Testis (tissue), 5 donors: ENCODE measurements at places on chromosomes 13 and 19.

DNA sequence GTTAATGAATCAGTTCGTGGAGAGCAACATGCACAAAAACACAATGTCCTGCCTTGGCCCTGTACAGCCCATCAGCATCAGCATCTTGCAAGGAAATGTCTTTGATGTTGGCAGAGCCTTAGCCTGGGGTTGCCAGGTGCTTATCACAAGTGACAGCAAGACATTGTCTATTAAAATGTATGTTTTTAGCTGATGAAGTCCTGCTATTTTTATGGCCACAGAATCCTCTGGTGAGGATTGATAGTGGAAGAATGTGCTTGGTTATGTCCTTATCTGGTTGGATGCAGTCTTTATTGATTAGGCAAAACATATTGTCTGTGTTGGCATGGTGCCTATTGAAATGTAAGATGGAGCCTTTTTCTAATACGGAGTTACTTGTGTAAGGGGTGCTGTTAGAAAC lies 1427.0 kb upstream of the MIR17HG start:
- no peak for DNase-seq

DNA sequence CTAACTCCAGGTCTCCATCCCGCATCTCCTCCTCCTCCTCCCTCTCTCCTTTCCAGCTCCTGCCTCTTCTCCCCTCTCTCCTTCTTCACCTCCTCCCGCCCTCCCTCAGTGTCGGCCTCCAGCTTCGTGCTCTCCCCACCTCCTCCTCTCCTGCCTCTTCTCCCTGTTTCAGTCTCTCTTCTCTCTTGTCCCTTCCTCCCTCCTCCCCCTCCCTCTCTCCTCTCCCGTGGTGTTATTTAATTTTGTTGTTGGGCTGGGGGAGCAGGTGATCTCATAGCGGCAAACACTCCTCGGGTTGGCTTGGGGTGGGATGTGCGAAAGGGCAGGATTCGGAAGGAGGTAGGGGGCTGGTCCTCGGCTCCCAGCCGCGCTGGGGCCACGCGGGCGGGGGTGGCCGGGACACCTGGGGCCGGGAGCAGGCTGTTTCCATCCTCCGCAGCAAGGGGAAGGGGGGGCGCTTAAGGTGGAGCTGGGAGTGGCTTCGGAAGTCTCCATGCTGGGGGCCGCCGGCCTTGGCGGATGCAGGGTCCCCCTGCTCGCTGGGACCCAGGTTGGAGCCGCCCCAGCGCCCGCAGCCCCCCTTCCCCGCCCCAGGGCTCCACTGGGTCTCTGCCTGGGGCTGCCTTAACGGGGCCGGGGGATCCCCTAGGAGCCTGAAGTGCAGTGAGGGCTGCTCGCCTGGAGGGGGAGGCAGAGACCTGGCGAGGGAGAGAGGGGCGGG lies at the start of gene CA11:
TSS of gene CA11 (minus strand) at position 187 of the 721 bp plus-strand sequence. CDS start 555 bp downstream, outside the sequence.
- peak; percentile 90 for DNase-seq

GRCh38 chr19:33236696-33237390 lies 11.2 kb upstream of the SLC7A10 start:
- DNase-seq: no peak

DNA sequence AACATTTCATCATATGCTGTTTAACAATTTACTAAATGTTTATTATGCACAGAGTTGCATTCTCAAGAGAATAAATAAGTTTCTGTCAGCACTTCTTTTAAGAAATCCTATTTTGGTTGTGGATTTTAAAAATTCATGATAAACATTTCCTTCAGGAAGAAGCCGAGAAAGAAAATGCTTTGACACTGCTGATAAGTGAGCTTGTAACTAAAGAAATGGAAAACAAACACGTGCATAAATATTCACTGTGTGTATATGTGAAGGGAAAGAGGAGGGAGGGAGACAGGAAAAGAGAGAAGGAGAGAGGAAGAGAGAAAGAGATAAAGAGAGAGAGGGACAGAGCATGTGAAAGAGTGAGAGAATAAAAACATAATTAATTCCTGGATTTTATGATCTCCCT lies 1165.0 kb downstream of the DIAPH3 start:
- no peak for DNase-seq

DNA sequence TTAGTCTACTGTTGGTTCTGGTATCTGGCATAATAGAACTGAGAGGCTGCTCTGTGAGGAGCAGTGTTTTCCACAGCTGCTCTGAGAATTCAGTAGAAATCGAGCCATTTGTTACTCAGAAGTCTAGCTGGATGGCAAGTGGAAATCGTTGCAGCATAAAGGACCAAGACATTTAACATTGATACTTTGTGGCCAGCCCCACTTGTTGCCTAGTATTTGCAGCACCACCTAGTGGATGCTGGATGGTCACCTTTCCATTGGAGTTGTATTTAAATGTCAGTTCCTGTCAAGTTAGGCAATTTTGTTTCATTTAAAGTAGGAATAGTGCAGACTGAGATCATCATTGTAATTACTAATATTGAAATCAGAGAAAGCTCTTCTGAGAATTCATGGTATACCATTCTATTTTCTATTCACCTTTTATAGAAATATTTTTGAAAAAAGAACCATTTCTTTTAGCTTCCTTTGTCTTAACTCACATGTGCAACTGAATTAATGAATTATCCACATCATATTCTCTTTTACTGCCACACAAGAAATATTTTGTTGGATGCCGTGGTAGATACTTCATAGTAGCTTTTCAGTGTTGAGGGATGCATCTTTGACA lies 64.6 kb downstream of the PDS5B start:
- peak; percentile 83 for DNase-seq

DNA sequence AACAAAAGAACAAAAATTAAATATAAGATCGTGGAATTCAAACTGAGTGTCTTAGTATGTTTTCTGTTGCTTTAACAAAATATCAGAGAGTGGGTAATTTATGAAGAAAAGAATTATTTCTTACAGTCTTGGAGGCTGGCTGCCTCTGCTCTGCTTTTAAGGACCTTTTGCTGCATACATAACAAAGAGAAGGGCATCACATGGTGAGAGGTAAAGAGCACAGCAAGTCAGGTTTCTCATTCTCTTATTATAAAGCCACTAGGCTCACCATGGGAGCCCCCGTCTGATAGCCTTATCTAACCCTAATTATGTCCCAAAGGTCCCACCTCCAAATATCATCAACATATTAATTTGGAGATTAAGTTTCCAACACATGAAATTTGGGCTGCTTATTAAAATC lies 231.3 kb downstream of the SLITRK6 start:
- DNase-seq: no peak

- DNase-seq: peak; percentile 58
These were observed 232.5 kb downstream of the SLC7A1 start for GRCh38 chr13:29362849-29363604.

DNA sequence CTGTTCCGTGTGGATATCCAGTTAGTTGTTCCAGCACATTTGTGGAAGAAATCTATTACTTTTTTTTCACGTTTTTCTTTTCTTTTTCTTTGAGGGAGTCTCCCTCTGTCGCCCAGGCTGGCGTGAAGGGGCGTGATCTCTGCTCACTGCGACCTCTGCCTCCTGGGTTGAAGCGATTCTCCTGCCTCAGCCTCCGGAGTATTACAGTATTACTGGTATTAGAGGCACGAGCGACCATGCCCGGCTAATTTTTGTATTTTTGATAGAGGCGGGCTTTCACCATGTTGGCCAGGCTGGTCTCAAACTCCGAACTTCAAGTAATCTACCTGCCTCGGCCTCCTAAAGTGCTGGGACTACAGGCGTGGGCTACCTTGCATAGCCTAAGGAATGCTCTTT lies 43.6 kb downstream of the ZNF611 start:
- DNase-seq: no peak

DNA sequence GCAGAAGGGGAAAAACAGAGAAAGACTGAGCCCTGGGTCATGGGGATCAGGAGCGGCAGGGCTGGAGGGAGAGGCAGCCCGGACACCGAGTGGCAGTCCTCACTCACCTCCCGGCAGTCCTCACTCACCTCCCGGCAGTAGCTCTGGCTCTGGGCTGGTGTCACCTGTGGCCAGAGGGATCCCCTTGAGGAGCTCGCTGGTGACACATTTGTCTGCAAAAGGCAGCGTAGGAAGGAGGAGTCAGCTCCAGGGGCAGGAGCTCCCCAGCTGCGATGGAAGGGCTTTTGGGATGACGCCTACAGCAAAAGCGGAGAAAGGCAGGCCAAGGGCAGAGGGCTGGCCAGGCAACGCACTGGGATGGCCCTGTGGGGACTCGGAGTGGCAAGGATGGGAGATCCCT lies 739 bp downstream of the EIF3G start:
- DNase-seq: no peak

DNA sequence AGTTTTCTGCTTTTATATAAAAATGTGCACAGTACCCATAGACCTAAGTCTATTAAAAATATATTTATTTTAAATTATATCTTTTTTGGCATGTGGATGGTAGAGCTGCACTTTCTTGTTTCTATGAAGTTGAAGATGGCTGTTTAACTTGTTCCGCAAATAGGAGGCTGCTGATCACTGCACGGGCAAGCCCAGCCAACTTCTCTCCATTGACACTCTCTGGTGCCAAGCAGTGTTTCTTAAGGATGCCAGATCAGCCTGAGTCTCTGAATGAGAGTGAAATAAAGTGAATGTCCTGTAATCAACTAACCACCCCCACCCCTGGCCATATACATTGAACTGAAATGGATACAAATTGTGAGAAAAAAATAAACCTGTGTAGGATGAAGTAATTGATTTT lies 202.9 kb upstream of the KLHL1 start:
- no peak for DNase-seq

GRCh38 chr19:28554321-28555091 lies 658.4 kb downstream of the UQCRFS1 start:
- no peak for DNase-seq

DNA sequence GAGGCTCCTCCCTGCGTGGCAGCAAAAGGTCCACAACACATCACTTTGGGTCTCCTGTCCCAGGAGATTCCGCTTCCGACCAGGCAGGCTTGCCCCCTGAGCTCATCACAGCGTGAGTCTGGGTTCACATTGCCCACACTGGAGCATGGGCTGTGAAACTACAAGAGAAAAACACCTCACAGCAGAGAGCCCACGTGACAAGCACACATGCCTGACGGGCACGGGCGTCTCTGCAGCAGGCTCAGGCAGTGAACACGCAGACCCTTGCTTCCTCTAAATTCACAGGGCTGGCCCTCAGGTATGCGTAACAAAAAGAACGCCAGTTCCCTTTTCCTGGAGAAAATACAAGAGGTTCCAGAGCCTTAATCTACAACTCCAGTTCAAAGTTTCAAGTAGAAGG lies 41.9 kb downstream of the RASA3 start:
- no peak for DNase-seq

- no peak for DNase-seq
These were observed 881.9 kb downstream of the SLITRK6 start for GRCh38 chr13:84917252-84917878.

DNA sequence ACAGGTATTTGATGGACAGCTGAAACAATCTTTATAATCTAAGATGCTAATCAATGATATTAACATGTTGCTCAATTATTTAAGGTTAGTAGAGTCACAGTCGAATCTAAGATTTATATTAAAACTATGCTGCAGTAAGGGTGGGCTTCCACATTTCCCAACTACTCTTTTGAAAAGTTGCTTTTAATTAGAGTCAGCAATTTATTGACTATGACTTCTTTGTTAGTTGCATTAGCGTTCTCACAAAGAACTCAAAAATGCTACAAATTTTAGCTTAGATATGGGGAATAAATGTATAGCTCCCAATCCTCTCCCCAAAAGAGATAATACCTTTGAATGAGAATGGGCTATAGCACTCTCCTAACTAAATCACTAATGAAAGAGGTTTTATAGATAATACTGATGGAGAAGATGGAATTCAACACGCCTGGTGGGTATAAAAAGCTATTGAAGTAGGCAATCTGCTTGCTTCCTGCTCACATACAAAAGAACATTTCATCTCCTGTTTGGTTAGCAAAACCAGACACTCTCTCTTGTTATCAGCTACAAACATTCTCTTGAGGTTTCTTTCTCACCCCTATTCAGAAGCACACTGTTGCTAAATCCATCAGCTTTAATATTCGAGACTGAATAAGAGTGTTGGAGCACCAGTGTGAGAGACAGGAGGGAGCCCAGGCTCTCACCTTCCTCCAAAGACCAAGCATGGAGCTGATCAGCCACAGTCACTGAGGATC lies 2.4 kb upstream of the FLT1 start:
- DNase-seq: no peak

DNA sequence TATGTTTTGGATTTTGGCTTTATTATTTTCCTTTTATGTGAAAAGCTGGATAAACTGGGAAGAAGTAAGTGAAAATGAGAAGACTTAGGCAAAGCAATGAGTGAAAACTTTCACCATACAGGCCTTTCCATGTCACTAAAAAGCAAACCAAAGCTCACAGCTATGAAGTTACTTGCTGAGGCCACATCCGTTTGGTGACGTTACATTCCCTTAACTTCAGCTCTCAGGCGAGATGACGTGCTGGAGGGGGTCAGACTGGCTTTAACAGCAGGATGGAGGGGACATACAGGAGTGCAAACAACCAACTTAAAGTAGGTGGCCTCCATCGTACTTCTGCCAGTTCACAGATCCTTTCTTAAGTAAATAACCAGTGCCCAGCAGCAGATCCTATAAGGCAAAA lies 522.3 kb downstream of the MYO16 start:
- no peak for DNase-seq

DNA sequence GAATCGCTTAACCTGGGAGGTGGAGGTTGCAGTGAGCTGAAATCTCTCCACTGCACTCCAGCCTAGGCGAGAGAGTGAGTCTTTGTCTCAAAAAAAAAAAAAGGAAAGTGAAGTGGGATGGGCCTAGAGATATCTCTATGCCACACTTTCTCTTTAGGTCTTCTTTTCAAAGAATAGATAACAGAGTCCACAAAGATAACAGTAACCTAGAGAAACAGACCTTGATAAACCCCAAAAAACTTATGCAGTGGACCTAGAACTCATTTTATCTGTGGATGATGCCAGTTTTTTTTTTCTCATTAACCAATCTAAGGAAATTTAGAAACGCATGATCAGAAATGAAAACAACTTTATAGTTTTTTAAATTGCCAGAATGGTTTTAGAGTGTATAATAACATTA lies 227.4 kb downstream of the LHFPL6 start:
- no peak for DNase-seq

DNA sequence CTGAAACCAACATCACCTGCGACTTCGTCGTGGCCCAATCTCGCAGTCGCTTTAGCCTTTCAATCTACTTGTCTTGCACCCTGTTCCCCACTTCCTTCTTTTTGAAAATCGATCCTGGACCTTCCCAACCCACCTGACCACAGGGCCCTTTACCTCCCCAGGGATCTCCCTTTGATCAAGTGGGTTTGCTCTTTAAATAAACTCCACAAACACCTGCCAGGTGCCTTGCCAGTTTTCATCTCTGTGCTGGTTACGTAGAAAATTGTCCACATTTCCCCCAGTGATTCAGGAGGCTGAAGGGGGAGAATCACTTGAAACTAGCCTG lies 14.5 kb upstream of the RAB20 start:
- DNase-seq: no peak

GRCh38 chr13:30154531-30154930 lies 152.8 kb downstream of the KATNAL1 start:
- no peak for DNase-seq

- DNase-seq: peak; percentile 63
These were observed 3.3 kb upstream of the RGL3 start for GRCh38 chr19:11422163-11423065.

- DNase-seq: no peak
These were observed 556.2 kb downstream of the KCTD12 start for GRCh38 chr13:76329866-76330580.

GRCh38 chr19:41569481-41570150 lies 6.3 kb upstream of the CEACAM21 start:
- no peak for DNase-seq

- no peak for DNase-seq
These were observed 208.9 kb downstream of the DCT start for GRCh38 chr13:94270556-94270955.
